ENCODE measurements at places on chromosomes 11 and 22.

- no peak for DNase-seq
These were observed 442 bp downstream of the COPB1 start for GRCh38 chr11:14499178-14499559.

- DNase-seq: no peak
These were observed 204.8 kb upstream of the SESN3 start for GRCh38 chr11:95435628-95436353.

DNA sequence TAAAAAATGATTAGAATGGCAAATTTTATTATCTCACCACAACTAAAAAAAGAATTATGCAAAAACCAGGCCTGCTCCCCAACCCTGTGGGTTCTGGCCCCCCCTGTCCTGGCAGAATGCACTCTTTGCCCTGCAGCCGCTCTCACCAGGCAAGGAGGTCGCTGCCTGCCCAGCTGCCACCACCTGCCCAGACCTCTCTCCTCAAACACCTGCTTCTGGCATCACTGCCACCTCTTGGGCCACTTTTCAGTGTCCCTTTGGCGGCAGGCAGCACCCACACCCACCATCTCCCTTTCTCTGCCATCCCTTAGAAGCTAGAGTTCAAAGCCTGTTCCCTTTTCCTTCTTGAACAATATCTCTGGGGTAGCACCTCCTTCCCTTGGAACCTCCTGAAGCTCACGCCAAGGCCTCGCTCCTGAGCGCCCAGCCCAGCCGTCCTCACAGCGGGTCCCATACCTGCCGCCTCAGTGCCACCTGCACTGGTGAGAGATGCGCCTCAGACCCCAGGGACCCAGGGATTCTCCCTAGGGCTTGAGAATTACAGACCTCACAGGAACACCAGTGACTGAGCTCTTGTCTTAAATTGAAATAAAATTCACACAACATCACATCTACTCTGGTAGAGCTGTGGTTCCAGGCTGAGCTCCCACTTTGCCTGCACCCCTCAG lies 44.6 kb downstream of the SGSM3 start:
- no peak for DNase-seq

GRCh38 chr11:61480261-61480993 lies 28.1 kb upstream of the LRRC10B start:
- no peak for DNase-seq

DNA sequence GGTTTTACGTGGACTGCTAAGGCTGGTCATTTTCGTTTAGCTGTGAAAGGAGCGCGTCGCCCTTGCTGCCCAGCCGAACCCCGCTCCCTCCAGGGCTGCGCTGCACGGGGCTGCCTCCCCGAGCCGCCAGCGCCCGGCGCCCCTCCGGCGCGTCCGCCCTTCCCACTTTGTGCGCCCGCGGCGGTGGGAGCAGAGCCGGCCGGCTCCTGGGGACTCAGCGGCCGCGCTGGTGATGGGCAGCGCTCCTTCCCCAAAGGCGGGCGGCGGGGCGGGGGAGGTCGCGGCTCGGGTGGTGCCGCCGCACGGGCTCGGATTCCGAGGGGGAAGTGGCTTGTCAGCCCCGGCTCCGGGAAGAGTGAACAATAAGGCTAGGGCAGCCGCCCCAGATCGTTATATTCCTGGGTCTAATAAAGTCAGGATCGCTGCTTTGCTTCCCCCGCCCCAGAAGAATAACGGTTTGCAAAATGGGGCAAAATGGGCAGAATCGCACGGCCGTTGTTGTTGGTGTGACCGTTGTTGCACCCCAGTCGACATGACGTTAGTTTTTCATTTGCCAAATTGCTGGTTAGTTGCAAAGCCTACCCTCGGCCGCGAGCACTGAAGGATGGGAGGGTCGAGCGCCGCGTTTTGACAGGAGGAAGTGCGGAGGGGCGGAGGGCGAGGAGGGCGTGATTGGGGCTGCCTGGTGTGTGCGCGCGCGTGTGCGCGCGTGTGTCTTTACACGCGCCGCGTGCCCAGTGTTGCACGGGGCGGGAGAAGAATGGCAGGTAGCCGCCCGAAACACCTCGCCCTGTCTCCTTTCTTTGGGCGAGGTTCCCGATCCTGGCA lies 745 bp downstream of the NCAM1 start:
- DNase-seq: no peak

DNA sequence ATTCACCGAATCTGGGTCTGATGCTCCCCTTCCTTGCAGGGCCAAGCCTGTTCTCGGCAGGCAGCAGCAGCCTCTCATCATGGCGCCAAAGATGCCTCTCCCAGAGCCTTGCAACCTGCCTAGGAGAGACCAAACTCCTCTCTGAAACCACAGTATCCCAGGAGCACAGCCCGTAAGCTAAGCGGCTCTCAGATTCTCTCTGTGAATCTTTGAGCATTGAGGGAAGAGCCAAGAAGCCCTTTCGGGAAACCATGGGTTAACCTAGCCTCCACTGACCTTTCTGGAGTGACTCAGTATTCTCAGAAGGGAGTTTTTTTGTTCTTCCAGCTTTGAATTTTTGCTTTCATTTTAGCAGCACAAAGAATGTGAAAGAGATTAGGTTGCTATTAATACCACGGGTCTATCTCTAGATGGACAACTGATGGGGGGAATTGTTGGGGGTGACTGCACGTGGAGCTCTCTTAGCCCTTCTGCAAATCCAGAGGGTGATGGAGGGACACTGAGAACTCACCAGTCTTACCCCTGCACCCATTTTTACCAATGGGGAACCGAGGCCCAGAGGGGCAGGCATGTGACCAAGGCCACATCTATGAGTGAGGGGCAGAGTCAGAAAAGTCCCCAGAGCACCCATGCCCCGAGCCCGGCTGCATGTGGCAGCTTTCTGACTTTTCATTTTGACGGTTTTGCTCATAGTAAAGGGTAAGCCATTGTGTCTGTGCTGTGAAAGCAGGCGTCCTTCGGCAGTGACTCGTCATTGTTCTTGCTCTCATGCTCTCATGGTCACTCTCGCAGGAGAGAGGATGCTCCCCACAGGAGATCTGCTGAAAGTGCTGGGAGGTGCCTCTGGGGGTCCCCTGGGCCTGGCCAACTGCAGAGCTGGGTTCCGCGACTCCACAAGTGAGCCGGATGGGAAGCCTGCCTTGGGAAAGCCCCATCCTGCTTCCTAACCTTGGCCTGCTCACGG lies 36.0 kb downstream of the IRAG1 start:
- no peak for DNase-seq

DNA sequence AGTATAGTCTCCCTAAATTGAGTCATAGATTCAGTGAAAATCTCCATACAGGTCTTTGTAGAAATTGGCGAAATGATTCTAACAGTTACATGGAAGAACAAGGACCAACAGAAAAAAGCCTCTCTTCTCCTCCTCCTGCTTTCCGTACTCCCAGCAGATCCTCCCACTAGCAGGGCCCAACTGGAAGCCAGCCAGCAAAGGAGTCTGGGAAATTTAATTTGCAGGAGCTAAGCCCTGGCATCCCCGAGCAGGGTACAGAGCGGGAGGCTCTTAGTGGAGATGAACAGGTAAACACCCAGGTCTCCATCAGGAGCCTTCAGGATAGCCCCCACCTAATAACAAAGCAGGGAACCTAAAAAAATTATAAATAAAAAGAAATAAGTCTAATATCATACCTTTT lies 1473.8 kb downstream of the TBC1D22A start:
- no peak for DNase-seq

GRCh38 chr11:21415606-21416005 lies 746.2 kb downstream of the NELL1 start:
- DNase-seq: no peak

GRCh38 chr11:34970033-34970432 lies 53.6 kb downstream of the PDHX start:
- DNase-seq: no peak

DNA sequence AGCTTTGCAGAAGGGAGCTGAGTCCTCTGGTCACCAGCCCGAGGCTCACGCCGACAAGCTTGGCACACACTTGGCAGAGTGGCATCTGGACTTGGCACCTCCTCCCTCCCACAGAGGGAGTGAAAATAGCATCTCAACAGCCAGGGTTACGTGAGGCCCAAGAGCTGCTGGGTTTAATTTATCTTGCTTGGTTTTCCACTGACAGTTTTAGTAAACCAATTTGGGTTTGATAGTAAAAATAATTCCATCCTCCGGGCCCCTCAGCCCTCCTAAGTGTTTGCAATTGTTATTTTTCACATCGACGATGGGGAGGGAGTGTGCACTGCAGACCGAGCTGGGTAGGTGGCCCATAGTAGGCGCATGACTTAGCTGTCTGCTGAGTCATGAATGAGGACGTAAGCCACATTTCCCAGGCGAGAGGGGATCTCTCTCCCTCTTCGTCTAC lies 107.6 kb upstream of the ASPHD2 start:
- peak; percentile 58 for DNase-seq

DNA sequence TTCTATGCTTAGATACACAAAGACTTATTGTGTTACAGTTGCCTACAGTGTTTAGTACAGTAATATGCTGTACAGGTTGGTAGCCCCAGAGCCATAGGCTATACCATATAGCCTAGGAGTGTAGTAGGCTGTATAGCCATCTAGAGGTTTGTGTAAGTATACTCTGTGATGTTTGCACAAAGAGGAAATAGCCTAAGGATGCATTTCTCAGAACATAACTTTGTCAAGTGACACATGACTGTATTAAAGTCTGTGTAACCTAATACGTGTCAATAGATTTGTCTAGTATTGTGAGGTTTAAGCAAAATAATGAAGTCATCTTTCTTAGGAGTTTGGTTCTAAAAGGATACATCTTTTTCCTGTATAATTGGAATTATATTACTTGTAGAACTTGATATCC lies 5.5 kb downstream of the ZC3H12C start:
- DNase-seq: no peak

GRCh38 chr11:1410366-1411291 lies 20.9 kb downstream of the BRSK2 start:
- DNase-seq: no peak

DNA sequence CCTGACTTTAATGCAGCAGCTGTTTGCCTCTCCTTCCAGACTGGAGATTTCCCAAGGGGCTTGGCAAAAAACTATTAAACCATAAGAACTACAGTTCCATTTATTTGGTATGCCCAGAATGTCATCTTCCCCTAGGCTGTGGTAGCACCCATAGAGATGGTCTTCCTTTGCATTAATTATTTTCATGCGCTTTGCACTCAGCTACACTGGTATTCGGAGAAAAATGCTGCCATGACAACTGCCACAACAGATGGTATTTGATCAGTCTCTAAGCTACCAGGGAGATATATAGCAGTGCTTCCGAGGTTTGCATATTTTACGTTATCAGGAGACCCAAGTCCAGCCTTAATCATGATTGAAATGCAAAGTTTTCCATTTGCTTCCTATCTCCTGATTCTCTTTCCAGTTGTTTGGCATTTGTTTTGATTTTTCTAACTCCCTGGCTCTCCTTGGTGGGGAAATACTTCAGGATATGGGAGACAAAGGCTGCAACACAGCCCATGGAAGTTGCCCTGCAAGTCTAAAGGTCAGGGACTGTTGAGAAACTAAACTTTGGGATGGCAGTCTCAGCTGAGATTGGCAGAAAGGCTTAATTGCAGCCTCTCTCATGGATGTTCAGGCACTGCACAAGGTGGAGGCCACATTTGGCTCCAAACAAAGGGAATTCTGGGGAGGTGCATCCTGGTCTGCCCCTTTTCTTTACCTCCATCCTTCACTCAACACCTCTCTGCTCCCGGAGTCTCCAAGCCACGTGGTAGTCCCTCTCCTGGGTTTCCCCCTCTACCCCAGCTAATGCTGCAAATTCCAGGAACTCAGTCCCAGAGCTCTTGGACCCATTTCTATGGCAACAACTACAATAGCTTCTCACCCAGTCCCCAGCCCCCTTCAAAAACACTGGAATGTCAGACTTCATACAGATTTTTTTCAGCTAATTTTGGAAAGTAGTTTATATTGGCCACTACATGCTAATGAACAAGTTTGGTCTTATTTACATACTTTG lies 151.8 kb downstream of the NAV2 start:
- DNase-seq: no peak

DNA sequence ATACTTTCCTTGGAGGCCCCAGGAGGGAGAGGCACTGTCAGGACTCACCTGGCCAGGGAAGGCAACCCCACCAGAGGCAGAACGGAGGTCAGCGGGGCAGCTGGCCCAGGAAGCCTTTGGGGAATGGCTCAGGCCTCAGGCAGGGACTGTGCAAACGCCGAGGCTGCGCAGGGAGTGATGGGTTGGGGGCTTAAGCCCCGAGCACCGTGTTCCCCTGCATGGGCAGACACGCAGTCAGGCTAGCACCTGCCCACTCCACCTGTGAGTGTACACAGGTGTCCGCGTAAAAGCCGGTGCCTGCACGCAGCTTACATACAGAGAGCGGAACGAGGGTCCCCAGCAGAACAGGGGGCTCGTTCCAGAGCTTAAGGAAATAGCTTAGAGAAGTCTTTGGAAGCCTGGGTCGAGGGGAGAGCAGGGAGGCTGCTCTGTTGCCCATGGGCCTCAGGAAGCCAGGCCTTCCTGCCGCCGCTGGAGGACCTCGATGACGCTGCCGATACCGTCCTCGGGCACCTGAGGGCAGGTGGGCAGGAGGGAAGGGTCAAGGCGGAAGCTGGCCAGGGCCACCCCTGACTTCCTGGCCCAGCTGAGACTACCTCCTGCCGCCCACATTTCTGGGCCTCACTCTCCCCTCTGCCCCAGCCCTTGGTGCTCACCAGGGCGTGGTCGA lies 4.0 kb downstream of the CASTOR1 start:
- DNase-seq: no peak

DNA sequence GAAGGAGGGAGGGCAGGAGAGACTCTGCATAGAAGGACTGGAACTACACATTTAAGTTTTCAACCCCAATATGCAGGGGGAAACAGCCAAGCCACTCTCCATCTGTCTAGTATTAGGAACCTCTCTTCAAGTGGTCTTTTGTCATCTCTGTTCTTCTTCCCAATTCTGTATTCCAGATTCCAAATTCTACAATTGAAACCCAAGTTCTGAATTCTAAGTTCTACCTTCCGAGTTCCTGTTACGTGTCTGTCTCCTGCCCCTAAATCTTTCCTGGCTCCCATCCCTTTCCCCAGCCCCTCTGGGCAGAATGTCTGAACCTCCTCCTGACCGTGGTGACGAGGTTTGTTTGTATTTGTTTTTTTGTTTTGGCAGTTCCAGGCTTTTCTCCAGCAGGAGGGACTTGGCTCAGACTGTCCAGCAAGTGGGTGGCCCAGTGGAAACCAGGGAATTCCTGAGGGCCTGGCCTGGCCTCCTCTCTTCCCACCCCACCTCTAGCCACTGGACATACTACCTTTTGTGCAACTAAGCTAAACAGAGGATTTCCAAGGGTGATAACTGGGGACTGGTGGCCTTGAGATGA lies 1.6 kb upstream of the THOC5 start:
- DNase-seq: no peak

All from HS-5 (cell line).